ENCODE measurements at places on chromosomes 2 and 18. TPM values are rescaled to one million over a fixed set of nuclear protein-coding genes. Genes with fewer than 3 reads are reported as not detected.

Gene NMS
- polyA plus RNA-seq = not detected

Gene EMILIN1
- 42.9 TPM for polyA plus RNA-seq

Gene SERPINB13
- not detected for polyA plus RNA-seq

Gene IL1RL1
- not detected for polyA plus RNA-seq

Gene SLC14A1
- not detected for polyA plus RNA-seq

Gene MAL
- polyA plus RNA-seq = 2.7 TPM

Gene GLI2
- 47.8 TPM for polyA plus RNA-seq

Gene ABCB11
- 0.44 TPM for polyA plus RNA-seq

Gene LHCGR
- 0.22 TPM for polyA plus RNA-seq

Gene CAPN13
- not detected for polyA plus RNA-seq

Gene FHOD3
- polyA plus RNA-seq = 38.6 TPM
